ENCODE measurements at places on chromosomes 1 and 21.

DNA sequence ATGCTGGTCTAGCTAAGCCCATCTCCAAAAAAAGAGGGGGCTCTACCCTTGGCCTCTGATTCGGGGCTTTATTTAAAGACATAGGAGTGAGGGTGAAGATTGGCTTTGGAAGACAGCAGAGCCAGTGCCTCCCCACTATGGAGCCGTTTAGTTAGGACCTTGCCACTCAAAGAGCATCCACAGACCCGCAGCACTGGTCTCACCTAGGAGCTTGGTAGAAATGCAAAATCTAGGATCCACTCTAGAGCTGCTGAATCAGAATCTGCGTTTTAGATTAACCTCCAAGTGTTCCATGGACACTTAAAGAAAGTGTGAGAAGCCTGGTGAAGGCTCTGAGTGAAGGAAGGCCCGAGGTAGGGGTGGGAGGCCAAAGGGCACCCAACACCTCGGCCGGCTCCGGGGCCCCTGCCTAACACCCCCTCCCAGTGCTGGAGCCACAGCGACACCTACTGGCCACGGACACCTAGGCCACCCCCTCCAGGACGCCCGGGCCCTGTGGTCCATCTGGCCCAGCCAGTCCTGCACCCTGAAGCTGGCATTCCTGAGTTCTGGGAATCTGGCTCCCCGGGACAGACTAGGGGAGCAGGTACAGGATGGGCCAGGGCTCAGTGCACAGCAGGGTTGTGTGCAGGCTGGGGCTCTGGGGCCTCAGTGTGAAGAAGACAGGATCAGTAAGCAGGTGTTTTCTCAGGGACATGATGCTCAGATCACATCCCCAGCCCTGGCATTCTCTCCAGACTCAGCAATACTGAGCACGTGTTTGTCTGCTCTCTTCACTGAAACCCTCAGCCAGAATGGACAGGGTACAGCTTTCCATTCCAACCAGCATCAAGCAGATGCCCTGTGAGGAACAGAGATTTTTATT, 79.2 kb downstream of the TMEM53 start:
- no peak for DNase-seq

DNA sequence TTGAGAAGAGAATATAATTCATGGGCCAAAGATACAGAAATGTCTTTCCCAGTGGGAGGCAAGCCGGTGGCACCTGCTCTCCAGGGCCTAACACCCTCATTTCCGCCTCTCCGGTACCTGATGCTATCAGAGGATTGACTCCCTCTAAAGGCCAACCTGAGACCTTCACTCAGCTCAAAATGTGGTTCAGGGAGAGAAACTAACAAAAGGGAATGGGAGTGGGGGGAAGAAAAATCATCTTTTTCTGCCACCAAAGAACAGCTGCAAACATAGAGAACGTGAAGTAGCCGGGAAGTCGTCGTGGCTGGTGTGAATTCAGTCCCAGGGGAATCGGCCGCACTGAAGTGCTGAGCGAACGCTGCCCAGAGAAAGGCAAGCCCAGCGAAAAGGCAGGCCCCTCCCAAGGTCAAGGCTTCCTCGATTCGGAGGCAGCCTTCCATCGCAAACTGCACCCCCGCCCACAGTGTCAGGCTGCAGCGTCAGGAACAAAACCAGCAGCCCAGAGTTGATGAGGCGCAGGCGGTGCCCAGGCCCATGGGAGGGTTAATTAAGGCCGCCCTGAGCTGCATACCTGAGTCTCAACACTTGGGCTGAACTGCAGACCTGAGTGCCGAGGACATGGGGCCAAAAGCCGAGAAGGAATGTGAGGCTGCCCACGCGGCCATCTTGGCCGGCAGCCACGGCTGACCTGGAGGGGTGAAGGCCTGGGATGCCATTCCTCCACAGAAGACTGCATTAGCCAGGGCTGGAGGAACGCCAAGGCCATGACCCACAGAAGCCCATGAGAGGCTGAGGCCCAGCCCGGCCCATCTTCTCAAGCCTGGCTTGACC, 160.2 kb downstream of the PSMG1 start:
- no peak for DNase-seq

- no peak for DNase-seq
Observed at GRCh38 chr21:34942911-34943310, 106.2 kb downstream of the RUNX1 start.

DNA sequence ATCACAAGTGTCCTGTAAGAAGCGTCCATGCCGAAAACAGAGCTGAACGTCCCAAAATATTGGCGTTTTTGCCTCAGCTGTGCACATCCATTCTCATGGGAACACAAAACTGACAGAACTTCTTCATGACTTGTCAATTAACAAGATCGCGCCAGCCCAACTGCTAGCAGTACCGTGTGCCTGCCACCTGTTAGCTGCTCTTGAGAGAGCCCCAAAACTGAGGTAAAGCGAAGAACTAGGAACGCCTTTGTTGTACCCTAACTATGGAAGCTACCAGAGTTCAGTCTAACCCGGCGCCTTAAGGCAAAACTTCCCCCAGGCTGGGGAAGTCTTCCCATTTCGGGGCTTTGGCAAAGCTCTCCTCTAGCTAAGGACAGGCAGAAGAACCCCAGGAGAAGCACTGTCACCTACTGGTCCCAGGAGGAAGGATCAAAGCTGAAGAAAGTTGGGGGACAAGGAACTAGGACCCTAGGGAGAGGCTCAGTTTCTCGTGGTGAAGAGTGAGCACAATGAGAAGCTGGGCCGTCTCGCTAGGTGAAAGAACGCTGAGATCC, 719 bp downstream of the EYA3 start:
- no peak for DNase-seq

GRCh38 chr21:37220433-37220980, 46.6 kb downstream of the VPS26C start:
- no peak for DNase-seq

DNA sequence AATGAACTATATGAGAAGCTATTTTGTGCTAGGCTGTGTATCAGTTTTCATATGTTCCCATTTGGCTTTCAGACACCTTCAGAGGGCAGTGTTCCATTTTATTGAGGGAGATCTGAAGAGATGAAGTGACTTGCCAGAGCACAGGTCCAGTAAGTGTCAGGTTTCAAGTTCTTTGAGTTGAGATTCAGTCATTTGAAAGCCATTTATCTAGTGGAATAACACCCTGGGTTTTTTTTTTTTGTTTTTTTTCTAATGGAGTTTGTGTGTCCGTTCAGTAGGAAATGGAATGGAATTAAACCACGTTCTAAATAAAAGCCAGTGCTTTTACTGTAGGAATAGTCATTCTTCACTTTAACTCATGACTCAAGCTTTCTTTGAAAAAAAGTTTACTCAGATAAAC, 652.9 kb upstream of the USP24 start:
- no peak for DNase-seq

DNA sequence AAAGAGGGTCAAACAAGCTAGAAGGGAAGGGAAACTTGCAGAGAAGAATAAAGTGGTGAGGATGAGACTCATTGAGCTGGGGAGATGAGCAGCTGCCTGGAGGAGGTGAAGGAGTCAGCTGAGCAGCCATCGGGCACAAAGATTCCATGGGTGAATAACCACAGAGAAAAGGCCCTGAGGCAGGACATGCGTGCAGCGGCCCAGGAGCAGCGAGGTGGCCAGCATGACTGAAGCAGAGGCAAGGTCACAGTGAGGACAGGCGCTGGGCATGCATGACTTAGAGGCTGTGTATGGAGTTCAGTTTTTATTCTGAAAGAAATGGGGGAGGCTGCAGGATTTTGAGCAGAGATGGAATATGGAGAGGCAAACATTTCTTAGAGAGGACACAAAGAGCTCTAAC, 24.9 kb downstream of the OLFML2B start:
- no peak for DNase-seq

GRCh38 chr1:63068626-63069025, 253.7 kb upstream of the FOXD3 start:
- DNase-seq: no peak

- no peak for DNase-seq
Observed at GRCh38 chr1:111958851-111959250, 30.6 kb downstream of the KCND3 start.

DNA sequence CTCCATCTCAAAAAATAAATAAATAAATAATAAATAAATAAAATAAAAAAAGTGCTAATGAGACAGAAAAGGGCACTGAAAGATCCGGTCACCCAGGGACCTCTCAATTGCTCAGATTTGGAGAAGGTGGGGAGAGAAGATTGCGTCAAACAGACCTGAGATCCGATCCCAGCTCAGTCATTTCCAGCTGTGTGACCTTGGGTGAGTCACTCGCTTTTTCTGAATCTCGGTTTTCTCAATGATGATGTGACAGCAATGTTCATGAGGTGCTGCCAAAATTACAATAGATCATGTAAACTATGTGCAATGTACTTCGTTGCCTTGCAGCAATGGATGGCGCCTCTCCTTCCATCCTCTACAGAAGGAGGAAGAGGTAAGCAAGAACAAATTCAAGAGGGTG, 11.1 kb upstream of the MEF2D start:
- no peak for DNase-seq

- no peak for DNase-seq
Observed at GRCh38 chr1:168801032-168801745, 72.2 kb upstream of the DPT start.

DNA sequence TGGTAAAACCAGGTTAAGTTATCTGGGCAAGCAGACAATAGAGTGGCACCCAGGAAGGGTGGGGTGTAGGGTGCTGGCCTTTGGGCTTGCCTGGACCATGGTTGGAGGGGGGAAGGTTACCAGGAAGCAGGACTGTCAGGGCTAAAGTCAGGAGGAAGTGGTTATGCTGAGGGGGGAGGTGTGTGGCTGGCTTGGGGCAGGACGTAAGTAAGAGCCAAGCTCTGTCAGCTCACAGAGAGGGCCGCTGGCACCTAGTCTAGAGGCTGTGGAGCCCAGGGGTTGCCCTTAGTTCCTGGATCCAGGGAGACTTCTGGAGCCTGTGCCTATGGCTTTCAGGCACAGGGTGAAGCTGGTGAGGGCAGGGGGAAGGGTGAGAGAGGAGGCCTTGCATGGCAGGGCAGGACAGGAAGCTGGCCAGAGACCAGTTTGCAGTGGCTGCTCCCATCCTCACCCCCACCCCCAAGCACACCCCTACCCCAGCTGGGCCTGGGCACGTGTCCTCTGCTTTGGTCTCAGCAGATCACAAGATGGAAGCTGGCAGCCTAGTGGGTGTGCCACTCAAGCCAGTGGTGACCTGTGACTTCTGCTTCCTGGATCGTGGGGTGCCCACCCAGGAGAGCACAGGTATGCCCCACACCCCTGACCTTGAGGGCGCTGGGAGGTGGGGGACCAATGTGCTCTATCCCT, 20.5 kb upstream of the SMYD3 start:
- no peak for DNase-seq

DNA sequence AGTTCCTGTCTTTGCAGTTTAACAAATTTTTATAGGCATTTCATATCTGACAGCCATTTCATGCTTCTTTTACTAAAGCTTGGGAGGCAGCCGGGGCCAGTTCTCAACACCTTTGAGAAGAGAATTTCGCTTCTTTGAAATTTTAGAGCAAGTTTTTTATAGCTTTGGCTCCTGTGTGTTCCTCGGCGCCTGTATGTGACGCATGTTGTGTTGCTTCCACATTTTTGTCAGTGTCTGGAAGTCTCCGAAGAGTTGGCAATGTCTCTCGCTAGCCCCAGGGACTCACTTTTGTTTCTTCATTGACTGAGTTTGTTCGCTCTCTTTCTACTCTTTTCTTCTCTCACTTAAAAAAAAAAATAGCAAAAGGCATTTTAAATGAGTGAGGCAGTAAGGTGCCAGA, 386.9 kb upstream of the PLXNA2 start:
- DNase-seq: no peak

- no peak for DNase-seq
Observed at GRCh38 chr1:67645495-67646144, 39.4 kb upstream of the GADD45A start.

- no peak for DNase-seq
Observed at GRCh38 chr1:18175051-18175450, 67.5 kb downstream of the IGSF21 start.

- DNase-seq: no peak
Observed at GRCh38 chr21:46618738-46619379, 14.0 kb upstream of the S100B start.

- no peak for DNase-seq
Observed at GRCh38 chr21:38753114-38753513, 52.6 kb upstream of the ETS2 start.

- DNase-seq: no peak
Observed at GRCh38 chr1:39917825-39918224, 16.1 kb upstream of the MYCL start.

GRCh38 chr1:54859700-54860391, 27.1 kb downstream of the DHCR24 start:
- peak; percentile 56 for DNase-seq

- no peak for DNase-seq
Observed at GRCh38 chr1:159561497-159561896, 25.7 kb upstream of the OR10J5 start.

GRCh38 chr1:228989992-228990827, 254.9 kb downstream of the RHOU start:
- DNase-seq: no peak

GRCh38 chr1:225834417-225835329, 24.7 kb downstream of the EPHX1 start:
- no peak for DNase-seq

DNA sequence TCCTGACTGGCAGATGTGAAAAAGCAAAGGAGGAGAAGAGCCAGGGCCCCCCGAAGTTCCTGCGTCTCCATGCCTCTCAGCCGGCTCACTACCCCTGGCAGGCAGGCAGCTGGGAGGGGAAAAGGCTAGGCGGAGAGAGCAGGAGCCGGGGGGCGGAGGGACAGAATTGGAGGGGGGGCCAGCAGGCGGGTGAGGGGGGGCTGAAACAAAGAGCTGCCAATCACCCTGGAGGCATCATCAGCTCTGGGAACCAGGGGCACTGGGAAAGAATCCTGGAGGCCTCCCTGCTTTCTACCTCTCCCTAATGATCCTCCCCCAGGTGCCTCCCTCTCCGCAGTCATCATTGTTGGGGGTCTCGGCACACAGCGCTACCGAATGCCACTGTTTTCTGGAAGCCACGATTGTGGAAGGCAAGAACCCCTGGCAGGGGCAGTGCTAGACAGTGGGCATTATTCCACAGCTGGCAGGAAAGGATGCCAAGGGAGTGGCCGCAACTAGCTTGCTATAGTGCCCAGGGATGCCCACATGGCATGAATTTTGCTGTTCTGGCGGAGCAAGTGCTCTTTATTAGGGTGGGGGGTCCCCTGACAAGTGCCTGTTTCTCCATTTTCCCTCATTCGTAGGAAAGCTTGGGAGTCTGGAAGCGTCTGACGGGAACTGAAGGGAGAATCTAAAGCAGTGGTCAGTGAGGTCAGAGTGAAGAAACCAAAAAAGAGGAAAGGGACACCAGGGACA, at the start of gene THBS3:
Gene THBS3, minus strand, starts transcription at position 92 of the 735 bp plus-strand sequence. Its CDS starts 21 bp downstream, at position 71.
- no peak for DNase-seq

DNA sequence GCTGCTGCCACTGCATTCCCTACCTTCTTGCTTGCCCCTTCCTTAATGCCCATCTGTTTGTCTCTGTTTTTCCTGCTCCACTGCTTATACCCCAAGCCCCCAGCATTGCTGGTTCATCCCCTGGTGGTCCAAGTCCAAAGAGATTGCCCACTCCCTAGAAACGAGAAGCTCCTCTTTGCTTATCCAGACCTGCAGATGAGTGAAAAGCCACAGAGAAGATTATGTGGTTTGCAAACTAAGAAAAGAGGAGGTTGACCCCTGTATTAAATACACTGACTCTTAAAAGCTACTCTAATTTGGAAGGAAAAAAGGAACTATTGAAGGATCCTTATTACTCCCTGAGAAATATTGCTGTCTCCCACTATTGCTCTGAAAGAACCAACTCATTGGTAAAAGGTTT, 146.8 kb upstream of the RAB4A start:
- no peak for DNase-seq

- DNase-seq: no peak
Observed at GRCh38 chr21:28738882-28739281, 253.8 kb downstream of the LTN1 start.
